Fibroblast of the aortic adventitia (primary cell): ENCODE measurements at places on chromosomes 1 and 21.
A peak's percentile ranks its signal among the peaks of the same experiment; 100 is the strongest.

DNA sequence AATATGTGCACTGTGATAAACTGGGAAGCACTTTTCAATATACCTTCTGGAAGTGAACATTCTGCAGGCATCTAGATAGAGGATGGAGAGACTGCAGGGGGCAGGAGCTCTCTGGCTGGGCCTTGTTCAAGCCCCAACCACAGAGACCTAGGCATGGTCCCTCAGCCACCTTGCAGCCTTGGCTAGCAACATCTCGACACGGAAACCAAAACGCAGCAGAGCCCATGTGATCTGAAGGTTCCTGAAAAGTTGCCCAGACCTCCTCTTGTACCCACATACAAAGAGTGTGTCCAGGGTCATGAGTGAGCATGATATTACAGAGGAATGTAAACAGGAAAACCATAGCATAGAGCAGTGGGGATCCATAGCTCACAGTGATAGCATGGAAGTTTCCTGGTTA, 33.1 kb upstream of the SAMD11 start:
- DNase-seq: no peak

- DNase-seq: no peak
These were observed 1.9 kb upstream of the TSNAX start for GRCh38 chr1:231526536-231526935.

- peak; percentile 50 for DNase-seq
These were observed 1.8 kb downstream of the CDKN2C start for GRCh38 chr1:50971748-50972305.

DNA sequence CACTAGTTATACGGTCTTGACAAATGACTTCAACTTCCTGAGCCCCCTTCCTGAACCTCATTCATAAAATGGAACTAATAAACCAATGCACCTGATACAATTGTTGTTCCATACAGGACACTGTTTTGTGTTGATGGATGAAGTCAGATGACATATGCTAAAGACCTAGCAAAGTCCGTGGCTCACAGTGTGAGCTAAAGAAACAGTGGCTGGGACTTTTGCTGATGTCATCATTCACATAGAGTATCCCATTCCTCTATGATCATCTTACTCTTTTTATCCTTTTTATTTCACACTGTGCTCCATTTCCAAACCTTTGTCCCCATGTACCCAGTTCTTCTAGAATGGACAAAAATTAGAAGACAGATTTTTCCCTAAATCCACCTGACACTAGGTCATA, 83.7 kb upstream of the KAZN start:
- no peak for DNase-seq

GRCh38 chr1:87042111-87042811, 127.8 kb downstream of the HS2ST1 start:
- DNase-seq: peak; percentile 51

- no peak for DNase-seq
These were observed 47.5 kb upstream of the EFHD2 start for GRCh38 chr1:15362096-15362736.

- peak; percentile 20 for DNase-seq
These were observed 2.1 kb upstream of the SELENON start for GRCh38 chr1:25797939-25798338.

DNA sequence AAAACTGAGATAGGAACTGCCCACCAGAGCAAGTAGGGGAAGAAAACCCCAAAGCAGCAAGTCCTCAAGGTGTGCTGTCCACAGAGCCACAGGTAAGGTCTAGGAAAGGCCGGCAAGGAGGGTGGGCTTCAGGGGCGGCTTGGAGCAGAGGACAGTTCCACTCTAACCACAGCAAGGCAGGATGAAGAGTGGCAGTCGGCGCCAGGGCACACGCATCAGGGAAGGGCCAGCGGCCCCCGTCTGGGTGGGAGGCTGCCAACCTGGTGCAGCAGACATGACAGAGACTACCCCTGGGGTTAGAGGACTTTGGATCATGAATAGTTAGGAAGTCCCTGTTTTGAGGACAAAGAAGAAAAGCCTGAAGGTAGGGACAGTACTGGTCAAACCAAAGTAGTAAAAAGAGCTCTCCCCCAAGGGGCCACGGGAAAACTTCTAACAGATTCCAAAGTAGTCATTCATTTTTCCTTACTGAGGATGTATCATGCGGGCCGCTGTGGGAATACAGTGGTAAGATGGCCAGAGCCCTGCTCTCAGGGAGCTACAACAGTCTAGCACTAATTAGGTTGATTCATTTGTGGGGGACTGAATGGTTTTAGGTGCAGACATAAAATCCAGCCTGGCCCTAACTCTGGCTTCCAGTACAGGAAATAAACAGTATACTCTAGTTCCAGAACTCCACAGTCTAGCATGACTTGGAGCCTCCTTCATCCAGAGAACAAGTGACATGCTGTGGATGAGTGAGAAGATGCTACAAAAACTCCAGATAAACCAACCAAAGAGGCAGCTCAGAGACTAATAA, 3.5 kb upstream of the RAP1GAP start:
- no peak for DNase-seq

- DNase-seq: no peak
These were observed 21.2 kb upstream of the LRRC8C start for GRCh38 chr1:89611721-89612120.

- no peak for DNase-seq
These were observed 1.8 kb downstream of the SUMO3 start for GRCh38 chr21:44815852-44816628.

DNA sequence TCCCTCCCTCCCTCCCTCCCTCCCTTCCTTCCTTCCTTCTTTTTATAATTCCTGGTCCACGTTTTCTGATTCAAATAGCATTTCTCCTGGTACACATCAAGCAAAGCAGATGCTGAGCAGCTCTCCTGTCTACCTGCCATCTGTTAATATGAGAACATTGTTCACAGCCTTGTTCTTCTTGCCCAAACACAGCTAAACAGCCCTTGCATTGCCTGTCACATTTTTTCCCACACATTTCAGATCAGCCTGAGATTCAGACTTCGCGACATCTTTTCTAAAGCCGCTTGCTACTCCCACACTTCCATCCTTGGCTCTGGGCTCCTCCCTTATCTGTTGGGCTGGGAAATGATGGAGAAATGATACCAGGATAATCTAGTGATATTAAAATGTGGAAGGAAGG, 200.5 kb downstream of the PCP4 start:
- no peak for DNase-seq

DNA sequence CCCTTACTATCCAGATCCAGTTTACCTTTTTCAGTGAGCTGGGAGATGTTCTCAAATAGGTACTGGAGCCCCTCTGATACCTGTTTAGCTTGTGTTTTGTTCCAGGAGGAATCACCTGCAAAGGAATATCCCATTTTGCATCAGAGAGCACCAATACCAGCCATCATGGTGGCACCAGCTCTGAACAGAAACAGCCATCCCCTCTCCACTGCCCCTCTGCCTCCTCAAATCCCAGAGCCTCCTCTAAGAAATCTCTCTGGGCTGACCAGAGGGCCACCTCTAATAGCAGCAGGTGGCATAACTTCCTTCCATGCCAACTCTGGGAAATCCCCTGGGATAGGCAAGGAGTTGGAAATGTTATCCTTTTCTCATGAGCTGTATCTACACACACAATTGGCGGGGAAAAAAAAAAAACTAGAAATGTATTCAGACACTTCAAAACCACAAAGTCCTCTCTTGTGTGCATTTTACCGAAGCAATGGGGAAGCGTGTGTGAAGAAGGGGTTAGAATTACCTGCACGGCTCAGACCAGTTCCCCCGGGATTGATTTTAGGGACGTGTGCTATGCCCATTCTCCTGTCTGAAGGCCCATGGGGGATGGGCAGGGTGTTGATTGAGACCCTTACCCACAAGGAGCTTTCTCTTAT, 2.4 kb downstream of the PGLYRP4 start:
- DNase-seq: no peak

DNA sequence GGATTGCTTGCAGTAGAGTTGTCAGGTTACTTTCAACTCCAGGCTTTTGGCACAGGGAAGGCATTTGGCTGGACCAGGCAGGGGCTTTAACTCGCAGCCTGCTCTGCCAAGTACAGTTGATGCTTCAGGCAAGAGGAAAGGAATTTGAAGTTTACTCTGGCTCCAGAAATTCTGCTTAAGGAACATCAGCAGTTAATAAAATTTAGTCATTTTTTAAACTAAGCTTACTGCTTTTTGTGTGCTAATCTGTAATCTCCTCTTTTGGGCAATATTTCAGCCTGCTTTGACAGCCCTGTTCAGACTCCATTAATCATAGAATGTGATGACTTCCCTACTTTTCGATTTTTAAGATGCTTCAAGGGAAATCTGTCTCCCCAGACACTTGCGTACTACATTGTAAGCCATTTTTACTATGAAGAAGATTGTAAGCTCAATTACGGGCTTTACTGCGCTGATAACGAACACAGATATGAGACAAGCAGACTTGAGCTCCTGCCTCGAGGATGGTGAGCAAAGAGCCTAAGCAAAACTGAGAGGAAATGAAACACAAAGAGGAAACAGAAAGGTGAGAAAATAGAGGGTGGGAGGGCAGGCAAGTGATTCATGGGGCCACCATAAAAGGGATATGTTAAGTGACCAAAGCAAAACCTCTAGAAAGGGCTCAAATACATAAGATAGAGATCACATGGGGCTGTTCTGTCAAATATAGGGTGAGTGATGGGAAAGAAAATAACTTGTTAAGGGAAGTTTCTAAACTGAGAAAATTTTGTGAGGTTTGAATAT, 76.6 kb upstream of the VAV3 start:
- peak; percentile 45 for DNase-seq

- no peak for DNase-seq
These were observed 69.8 kb downstream of the TBX15 start for GRCh38 chr1:118918230-118918939.

DNA sequence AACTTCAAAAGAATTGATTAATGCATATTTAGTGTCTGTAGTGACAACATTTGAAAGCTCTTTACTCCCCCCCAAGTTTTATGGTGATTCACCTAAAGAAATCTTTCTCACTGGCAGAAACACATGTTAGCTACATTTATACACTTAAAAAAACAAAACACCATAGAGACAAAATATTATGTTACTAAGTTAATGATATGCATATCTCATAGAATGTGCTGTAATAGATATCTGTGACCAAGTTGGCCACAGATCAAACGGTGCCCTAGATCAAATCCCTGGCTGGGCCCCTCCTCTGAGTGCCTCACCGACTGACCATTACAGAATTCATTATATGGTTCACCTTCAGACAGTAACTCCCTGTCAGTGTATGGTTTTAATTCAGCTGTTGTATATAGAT, 322.1 kb upstream of the LYPLAL1 start:
- DNase-seq: peak; percentile 28

DNA sequence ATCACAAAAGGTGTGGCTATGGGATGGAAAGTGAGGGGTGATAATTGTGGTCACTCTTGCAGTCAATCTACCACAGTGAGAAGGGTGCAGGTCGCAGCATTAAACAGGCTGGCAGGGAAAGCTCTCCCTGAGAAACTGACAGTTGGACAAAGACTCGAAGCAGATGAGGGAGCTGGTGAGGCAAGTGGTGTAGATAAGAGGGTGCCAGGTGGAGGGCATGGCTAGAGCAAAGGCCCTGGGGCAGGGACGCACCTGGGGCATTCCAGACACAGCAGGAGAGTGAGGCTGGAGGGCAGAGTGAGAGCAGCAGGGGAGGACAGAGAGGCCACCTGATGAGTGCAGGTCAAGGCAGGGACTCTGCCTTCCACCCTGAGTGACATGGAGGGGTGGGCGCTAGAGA, 264.8 kb downstream of the PRDM2 start:
- no peak for DNase-seq

- no peak for DNase-seq
These were observed 142.4 kb upstream of the ETS2 start for GRCh38 chr21:38663282-38663681.

DNA sequence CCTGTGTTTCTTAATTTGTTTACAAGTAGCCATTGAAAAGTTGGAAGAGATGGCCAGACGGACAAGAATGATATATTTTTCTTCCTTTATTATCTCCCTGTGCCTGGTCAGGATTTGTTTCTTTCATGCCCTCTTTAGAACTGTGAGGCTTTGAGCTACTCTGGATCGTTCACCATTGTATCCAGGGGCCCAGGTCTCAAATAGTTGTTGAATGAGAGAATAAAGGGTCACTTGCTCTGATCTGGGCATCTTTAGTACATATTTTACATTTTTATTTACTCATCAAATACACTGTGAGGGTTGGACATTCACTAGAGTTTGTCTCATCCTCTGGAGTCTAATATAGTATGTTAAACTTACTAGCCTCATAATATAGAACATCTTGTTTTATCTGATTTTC, 48.7 kb downstream of the IVNS1ABP start:
- DNase-seq: no peak

DNA sequence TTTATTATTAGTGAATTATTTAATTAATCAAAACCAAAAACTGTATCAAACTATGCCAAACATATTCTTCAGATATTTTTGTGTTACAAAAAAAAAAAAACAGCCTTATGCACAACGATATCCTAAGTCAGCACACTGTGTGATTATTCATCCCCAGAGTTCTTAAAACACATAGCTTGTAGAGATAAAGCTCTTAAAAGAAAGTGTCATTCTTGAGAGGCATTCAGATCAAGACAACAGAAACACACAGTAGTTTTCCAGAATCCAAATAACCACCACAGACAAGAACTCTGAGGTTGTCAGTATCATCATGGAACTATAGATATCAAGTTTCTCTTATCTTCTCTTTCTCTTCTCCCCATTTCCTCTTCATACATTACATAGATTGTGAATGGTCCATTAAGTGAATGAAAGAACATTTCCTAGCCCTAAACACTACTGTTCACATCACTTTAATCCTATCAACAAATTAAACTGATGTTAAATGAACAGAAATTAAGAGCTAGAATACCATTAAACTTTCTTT, 13.5 kb downstream of the ZZZ3 start:
- DNase-seq: no peak

- DNase-seq: peak; percentile 50
These were observed 23.7 kb upstream of the NFIA start for GRCh38 chr1:61058483-61059245.

- DNase-seq: peak; percentile 94
These were observed 17.1 kb upstream of the CCDC190 start for GRCh38 chr1:162878000-162878596.

- no peak for DNase-seq
These were observed 77.9 kb upstream of the NFIA start for GRCh38 chr1:61004262-61005003.

GRCh38 chr1:48688102-48688760, 88.5 kb downstream of the BEND5 start:
- no peak for DNase-seq

DNA sequence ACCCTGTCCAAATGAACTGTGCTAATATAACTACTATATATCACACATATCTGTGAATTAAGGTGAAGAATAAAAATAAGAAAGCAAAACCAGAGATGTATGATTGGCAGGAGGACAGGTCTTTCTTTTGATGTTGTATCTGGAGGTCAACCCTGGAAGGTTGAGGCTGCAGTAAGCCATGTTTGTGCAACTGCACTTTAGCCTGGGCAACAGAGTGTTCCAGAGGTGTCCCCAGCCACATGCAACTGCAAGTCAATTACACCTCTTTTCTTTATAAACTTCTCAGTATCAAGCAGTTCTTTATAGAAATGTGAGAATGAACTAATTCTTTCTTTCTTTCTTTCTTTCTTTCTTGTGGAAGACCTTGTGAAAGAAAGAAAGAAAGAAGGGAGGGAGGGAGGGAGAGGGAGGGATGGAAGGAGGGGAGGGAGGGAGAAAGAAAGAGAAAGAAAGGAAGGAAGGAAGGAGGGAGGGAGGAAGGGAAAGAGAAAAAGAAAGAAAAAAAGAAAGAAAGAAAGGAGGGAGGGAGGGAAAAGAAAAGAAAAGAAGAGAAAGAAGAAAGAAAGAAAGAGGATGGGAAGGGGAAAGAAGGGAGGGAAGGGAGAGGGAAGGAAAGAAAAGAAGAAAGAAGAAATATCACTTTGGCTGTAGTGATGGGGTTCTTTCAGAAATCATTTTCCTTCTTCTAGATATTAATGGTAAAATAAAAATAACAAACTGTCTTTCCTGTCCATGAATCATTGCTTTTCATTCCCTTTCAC, 54.0 kb upstream of the S1PR1 start:
- DNase-seq: no peak

GRCh38 chr1:41901551-41901950, 17.2 kb downstream of the HIVEP3 start:
- DNase-seq: no peak
